Eye (tissue), 1 donor: ENCODE measurements at places on chromosomes 2 and 18.

- no peak for DNase-seq
Observed at GRCh38 chr2:185181901-185182300, 556.7 kb upstream of the FSIP2 start.

- DNase-seq: no peak
Observed at GRCh38 chr2:48425402-48425801, 104.6 kb upstream of the STON1 start.

DNA sequence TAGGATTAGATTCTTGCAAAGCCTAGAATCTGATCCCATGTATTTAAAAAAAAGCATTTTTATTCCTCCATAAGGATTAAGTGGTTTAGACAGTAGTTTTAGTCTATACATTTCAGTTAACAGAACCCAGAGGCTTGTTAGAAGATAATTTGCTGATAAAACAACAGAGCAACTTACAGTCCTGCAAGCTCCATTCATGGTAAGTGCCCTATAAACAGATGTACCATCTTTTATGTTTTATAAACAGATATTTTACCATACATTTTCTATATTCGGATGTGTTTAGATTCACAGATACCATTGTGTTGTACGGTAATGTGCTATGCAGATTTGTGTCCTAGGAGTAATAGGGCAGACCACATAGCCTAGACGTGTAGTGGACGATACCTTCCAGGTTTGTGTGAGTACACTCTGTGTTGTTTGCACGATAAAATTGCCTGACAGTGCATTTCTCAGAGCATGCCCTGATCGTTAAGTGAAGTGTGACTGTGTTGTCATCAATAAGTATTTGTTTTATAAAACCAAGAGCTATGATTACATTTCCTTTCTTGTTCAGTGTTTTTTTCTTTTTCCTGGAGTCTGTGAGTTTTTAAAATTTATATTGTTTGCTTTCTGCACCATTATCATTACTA, 54.2 kb downstream of the CERS6 start:
- DNase-seq: no peak

DNA sequence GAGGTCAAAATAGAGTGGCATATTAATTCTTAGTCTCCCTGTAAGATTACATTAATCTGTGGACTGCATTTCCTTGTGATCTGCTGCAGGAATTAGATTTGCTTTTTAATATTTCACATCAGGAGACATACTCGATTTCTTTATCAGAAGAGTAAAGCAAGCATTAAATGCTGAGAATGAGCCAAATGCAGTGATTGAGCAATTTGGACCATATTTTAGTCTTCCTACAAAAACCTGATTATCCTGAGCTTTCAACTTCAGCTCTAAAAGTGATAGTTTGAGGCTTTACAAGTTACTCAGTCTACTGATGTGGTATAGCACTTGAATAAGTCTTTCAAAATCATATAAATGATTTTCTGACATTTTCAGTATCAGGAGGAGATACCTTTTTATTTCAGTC, 774.3 kb upstream of the RAB6C start:
- DNase-seq: no peak

DNA sequence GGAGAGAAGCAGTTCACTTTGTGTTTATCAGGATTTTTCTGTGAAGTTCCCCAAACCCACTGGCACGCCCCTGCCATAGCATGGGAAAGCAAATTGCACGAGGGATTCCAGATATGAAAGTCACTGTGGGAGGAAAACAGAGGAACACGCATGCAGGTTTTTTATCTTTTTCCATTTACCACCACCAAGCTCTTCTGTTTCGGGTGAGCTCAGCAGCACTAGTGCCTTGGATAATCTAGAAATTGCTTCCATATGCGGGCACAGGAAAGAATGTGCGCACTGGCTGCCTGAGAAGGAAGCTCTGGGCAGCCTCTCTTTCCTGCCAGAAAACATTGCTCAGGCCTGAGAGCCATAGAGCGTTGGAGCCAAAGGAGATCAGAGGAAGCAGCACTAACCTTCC, 65.9 kb upstream of the WIPF1 start:
- peak; percentile 74 for DNase-seq

- DNase-seq: no peak
Observed at GRCh38 chr2:144015655-144016245, 504.2 kb downstream of the ZEB2 start.

GRCh38 chr2:63436488-63436887, 151.8 kb downstream of the WDPCP start:
- DNase-seq: no peak

GRCh38 chr18:43389163-43389562, 111.9 kb upstream of the SYT4 start:
- DNase-seq: no peak

DNA sequence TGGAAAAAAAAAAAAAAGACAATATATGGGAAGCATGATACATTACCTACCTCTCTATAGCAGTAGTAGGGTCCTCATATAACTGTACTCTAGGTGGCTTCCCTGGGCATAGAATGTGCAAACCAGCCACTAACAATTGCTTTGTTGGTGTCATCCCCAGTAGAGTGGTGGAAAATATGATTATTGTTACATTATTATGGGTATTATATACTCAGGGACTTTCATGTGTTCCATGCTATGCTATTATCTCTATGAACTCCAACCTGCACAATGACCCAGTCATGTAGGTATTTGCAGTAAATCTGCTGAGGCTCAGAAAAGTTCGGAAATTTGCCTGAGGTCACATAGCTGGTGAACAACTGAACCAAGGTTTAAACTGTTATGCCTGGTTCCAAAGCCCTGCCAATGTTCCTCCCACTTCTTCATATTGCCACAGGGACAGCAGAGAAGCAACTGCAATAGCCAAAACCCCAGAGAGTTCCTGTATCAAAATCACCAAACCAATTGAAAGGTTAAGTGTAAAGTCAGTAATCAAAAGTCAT, 52.6 kb upstream of the MAP4K4 start:
- DNase-seq: no peak

DNA sequence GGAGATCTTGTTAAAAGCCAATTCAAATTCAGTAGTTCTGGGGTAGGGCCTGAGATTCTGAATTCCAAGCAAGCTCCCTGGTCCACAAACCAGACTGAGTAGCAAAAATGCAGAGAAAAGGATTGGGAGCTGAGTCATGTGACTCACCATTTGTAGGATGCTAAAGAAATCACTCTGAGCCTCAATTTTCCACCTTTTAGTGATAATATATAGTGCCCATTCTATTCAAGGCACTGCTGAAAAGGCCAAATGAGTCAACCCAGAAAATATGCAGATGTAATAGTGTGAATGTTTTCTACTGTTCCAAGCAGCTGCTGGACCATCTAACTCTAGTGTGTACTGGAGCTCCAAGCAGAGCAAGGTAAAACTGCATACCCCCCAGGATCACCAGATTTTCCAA, 47.2 kb downstream of the SLC14A2 start:
- no peak for DNase-seq

DNA sequence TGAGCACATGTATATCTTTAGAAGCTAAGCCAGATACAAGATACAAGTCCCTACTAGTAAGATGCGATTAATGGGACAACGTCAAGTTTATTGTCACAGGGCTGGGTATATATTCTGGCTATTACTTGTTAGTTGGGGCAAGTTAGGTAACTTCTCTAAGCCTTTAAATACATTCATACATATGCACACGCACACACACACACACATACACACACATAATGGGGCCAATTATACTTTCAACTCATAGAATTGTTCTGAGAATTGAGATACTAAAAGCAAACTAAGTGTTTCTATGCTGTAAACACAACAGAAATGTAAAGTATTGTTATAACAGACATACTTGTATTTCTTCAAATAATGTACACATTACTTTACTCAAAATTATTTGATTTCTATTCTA, 116.1 kb downstream of the BCL2 start:
- no peak for DNase-seq

DNA sequence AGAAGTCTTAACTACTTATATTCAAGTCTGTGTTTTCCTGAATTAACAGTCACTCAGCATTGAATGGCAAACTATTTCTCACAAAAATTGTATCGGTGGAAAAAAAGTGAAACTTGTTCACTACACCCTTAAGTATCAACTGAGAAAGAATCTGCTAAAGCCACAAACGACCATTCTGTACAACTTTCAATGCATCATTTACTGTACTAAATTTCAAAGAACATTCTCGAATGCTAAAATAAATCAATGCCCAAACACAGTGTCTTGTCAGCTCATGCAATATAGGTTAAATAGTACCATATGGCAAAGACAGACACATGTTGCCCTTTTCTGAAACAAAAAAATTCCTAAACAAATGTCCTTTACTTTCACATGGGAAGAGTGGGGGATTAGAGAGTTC, 9.0 kb downstream of the ZNF516 start:
- DNase-seq: peak; percentile 9

- DNase-seq: no peak
Observed at GRCh38 chr2:66982766-66983165, 414.4 kb upstream of the ETAA1 start.

DNA sequence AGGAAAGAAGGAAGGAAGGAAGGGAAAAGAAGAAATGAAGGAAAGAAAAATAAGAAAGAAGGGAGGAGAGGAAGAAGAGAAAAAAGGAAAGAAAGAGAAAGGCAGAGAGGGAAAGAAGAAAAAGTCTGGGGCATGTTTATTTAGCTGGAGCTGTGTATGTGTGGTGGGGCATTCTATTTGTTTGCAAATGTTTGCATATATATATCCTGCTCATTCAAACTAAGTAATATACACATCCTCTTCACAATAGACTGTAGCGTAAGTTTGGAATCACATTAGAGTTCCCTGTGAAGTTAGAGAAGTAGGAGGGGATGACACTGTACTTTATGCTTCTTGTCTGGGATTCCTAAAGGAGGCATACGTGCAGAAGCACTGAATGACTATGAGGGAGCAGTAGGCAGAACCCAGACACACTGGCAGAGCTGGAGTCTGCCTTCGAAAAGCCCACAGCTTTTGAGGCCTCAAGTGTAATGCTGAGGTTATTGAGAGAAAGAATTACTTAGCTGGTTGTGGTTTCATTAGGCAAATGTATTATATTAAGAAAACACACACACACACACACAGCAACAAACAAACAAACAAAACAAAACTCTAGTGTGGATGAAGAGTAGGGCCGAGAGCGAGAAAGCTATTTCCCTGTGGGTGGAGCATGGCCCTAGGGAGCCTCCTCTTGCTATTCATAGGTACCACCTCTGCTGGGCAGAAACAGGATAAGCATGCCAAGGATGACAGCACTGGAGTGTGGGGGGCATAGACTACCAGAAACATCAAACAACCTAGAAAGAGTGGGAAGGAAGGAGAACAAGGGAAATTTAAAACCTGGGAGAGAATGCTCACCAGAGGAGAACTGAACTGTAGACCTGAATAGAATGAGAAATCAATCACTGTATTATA, 905.1 kb upstream of the NXPH2 start:
- no peak for DNase-seq

DNA sequence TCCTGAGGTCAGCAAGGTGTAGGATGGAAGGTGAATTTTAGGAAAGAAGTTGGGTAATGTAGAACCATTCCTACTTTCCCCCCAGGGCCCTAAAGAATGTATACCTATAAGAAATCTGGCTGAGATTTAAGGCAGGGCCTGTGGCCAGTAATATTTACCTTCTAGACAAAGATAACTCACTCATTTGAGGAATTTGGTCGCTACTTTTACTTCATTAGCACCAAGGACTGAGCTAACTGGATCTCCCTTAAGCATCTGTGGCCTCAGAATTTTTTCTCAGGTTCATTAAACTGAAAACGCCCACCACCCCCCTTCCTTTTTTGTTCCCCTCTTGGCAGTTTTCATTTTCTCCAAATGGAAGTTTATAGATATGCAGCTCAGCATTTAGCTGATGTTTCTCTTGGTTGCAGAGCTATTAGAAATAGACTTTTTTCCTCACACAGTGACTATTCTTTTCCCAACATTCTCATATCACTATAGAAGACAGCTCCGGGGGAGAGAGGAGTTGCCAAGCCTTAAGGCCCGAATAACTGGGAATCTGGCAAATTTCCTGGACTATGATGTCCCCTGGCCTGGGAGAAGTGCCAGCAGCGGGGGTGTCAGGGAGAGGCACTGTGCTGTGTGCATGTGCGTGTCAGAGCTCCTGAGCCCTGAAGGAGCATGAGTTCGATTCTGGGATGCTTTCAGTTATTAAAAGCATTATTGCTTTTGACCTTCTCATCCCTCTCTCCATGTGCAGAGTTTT, 310.9 kb downstream of the PRKCE start:
- DNase-seq: peak; percentile 65

DNA sequence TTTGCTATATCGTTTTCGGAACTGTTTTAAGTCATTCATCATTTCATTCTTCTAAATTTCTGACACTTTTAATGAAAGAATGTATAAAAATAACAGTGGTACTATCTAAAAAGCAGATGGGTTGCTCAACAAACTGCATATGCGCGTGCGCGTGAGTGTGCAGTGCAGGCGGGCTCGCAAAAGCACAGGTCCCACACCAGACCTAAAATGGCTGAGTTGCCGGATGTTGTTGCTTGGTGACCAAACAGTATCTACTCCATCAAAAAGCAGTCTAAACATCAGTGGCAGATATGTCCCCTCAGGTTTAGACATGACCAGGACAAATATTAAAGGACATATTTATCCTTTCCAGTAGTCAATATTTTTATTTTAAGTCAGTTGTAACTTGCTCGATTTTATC, 5.1 kb downstream of the NOL4 start:
- DNase-seq: peak; percentile 35

DNA sequence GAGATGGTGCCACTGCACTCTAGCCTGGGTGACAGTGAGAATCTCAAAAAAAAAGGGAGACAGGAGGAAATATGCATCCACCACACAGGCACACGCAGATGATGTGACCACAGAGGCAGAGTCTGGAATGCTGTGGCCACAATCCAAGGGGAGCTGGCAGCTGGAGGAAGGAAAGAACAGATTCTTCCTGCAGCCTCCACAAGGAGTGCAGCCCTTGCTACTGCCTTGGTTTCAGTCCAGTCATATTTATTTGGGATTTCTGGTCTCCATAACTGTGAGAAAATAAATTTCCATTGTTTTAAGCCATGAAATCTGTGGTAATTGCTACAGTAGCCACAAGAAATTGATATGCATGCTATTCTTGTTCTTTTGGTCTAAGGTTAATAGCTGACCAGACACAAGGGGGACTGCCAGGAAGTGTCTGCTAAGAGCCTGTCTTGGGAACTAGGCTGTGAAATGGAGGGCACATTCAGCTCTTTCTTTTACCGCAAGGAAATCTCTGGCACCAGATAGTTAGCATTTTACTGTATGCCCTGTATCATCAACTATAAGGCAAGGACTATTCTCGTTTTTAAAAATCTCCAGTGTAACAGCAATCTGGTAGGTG, 133.1 kb upstream of the SEC11C start:
- DNase-seq: no peak

DNA sequence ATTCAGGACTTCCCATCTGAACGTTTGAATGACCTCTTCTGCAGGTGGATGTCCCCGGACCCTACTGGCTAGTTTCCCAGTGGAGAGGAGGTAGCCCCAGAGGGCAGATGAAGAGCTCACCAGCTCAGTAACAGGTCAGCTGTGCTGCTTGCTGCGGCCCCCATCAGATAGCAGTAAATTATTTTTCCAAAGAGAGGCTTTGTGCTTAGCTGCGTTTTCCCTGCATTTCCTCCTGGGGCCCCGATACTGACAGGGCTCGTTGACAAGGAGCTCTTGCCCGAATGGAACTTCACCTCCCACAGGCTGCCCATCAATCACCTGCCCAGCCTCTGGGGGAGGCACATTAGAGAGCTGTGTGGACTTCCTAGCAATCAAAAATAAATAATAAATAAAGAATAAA, 185.8 kb downstream of the DOK6 start:
- DNase-seq: peak; percentile 15
